ENCODE measurements at places on chromosomes 11 and 22.

- no peak for DNase-seq
Observed at GRCh38 chr11:76074148-76075095, 131.9 kb downstream of the WNT11 start.

GRCh38 chr22:38868886-38869381 lies 3.1 kb downstream of the CBX6 start:
- DNase-seq = peak; percentile 95

- DNase-seq = no peak
Observed at GRCh38 chr11:11450744-11451362, 97.8 kb upstream of the CSNK2A3 start.

DNA sequence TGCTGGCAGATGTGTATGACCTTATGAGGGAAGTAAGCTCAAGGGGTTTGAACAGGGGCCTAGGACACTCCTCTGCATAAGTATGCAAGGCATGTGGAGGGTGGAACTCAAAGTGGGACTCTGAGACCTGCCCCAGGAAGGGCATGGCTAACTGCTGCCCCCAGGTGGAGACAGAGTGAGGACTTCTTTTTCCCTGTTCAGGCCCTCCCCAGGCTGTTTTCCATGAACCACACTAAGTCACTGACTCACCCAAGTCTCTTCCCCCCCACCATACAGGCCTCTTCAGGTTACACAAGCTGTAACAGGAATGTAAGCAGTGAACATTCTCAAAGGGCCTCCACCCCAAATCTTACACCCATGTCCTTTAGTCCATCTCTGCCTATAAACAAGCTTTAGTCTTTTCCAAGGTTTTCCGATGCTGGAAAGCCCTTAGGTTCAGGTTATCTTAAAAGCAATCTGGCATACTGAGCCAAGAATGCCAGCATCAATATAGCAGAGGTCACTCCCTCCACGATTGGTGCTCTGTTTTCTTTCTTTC lies 13.1 kb downstream of the EEF1G start:
- DNase-seq = peak; percentile 72

DNA sequence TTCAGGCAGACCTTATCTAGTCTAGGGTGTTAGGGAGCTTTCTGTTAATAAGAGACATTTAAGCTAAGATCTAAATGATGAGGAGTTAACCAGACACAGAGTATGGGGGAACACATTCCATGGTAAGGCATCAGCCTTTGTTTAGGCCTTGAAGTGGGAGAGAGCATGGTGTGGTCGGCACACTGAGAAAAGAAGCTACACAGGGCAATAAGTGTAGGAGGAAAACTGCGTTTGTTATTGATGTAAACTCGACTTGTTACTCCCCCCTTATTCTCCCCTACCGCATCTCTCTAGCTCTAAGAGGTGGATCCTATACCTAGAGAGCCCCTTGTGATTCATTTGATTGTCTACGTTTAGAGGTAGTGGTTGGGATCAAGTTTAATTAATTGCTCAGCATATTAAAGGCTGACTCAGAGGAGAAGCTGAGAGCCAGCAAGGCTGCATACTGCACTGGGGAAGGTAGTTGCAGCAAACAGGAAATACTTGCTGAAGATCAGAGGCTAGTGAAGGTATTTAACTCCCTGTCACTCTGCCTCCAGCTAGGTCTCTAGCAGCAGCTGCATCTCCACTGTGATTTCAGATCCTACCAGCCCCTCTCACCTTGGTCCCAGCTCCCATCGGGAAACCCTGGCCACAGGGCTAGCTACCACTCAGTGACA lies 86.8 kb upstream of the TEAD1 start:
- no peak for DNase-seq

DNA sequence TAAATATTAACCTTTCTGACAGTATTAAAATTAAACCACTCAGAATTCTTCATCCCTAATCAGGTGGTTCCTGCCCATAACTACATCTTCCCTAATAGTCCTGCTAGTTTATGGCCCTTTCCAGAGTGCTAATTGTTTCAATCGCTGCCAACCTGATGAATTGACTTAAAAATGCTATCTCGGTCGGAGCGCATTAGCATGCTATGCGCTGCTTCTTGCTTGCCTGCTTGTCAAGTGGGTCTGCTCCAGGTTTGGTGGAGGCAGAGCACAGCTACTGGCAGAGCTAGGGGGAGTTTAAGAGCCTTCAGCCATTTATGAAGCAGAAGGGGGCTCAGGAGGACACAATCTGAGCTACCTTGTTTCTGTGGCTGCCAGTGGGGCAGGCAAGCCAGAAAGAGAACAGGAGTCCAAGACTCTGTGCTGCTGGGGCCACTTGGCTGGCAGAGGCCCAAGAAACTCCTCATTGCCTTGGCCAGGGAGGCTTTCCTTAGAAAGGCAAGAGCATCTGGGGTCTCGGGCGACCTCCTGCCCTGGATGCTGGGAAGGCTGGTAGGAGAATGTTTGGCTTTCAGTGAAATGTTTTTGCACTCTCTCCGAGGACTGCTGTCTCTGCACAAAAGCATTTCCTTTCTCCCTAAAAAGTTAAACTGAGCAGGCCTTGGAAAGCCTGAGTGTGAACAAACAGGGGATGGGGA lies 62.1 kb upstream of the PHOX2A start:
- no peak for DNase-seq

DNA sequence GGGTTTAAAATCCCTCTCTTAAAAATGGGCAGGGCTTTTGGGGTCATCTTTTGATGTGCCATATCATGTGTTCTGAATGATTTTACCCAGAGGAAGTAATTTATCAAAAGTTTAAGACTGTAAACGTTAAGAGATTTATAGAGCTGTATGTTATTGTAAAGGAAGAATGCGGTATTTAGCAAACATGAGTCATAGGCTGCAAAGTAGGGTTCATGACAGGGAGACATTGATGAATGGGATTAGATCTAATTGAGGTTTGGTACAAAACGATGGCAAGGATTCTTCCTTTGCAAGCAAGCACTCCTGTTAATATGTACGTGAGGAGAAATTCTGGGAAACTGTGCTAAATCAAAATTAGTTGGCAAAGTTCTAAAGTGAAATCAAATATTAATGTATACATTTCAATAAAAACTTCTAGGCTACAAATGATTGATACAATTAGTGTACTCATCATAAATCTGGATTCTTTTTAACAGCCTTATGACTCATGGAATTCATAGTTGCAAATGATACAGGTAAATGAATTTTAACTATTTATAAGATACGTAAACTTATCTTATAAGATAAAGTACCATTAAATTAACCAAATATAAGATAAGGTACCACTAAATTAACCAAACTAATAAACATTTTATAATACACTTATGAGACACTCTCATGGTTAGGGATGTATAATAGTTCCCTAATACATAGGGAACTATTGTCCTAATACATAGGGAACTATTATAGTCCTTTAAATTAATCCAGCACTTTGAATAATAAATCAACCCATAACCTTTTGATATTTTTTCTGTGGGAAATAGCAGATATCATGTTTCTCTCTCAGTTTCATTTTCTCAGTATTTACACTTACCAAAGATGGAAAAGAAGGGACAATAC lies 58.4 kb downstream of the KIF18A start:
- no peak for DNase-seq

DNA sequence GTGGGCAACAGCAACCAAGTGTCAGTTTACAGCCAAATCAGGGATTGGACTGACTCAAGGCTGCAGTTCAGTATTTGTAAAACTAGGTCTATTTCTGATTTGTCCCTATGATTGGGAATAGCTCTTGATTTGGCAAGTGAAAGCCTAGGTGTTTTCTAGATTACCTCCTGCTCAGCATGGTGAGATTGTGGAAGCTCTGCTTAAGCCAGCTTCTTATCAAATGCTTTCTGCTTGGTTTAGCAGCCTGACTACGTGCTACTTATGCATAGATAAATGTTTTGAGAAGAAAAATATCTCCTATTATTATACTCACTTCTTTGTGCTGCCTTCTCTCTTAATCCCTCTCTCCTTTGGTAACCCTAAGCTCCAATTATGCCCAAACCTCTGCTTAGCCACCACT lies 86.3 kb upstream of the AMOTL1 start:
- DNase-seq = no peak

DNA sequence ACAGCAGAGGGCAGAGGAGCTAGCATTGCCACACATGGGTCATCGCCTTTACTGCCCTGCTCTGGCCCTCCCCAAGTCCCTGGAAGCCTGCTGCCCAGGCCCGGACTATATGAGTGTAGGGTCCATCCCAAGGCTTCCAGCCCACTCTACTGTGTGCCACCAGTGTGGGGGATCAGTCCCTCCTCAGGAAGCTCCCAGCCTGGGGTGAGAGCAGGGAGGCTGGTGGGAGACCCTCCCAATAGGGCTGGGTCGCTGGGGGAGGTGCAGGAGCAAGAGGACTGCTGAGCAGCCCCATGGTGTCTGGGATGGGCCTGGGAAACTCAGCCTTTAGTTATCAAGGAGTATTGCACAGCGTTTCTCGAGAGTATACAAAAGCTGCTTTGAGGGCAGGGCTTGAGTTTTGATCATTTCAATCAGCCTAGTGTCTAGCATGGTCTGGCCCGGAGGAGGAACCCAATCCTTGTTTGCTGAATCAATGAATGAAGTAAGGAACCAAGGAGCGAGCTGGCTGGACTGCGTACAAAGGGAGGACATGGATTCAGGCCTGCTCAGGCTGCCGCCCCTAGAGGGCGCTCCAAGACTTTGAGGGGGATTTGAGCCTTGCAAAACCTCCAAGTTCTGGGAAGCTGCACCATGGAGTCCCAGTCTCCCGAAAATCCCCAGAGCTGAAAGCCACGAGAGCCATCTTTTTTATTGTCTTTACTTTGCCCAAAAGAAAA lies 89.0 kb upstream of the PARVA start:
- peak; percentile 81 for DNase-seq

- peak; percentile 54 for DNase-seq
Observed at GRCh38 chr11:61173456-61173855, 12.2 kb upstream of the VPS37C start.
